ENCODE measurements at places on chromosomes 3 and 15. TPM values are rescaled to one million over a fixed set of nuclear protein-coding genes. Genes with fewer than 3 reads are reported as not detected.

DNA sequence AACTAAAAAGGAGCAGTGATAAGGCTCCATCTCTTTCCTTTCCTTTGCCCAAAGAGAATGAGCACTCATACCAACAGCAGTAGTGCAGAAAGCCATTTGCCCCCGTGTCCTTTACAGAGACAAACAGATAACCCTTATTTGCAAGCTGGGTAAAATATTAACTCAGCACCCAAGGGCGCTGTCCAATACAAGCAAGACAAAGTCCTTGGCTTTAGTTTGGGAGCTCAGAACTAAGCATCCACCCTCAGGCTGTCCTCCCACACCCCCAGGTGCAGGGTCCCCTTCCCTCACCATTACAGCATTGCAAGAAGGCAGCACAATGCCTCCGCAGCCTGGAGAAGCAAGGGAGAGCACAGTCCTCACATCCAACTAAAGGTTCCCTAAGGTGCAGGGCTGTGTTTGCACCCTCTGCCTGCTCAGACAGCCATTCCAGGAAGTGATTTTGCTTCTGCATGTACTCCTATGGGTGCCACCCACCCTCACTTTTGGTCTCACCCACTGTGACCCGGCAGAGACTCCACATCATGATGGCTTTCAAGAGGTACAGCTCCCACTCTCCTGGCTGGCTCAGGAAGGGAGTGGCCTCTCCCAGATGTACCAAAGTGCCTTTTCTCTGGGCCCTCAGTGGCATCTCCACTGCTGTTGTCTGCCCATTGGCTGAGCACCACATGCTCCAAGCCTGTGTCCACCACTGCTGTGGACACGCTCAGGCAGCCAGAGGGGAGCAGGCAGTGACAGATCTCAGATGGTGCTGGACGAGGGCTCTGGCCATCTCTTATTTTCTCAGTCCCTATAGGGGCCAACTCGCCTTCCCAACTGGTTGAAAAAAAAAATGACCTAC, 34.1 kb upstream of the HES1 start:
- no peak for DNase-seq

GRCh38 chr3:109109574-109109973, 8.4 kb downstream of the MORC1 start:
- DNase-seq: no peak

ZNF770 gene
- 24.1 TPM for total RNA-seq

- DNase-seq: no peak
Measured at GRCh38 chr15:78363381-78363734, 23.2 kb downstream of the CRABP1 start.

DCLK3 gene
- total RNA-seq: not detected

DNA sequence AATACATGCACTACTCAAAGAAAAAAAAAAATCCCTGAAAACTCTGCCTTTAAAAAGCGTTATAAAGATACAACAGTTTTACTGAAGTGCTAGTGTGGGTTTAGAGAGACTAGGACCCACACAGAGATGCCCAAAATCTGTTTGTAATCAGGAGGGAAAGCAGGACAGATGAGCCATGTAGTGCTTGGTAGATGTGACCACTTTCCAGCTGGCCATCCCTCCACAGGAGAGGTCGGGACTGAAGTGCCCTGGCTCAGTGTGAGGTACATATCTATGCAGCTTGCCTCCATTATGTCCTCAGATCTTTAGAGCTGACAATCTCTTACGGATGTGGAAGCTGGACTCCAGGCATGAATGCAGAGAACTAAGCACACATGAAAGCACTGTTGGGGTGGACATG, 57.5 kb upstream of the NANOGP8 start:
- DNase-seq: no peak

GLDN gene
- 3.7 TPM for total RNA-seq

DNA sequence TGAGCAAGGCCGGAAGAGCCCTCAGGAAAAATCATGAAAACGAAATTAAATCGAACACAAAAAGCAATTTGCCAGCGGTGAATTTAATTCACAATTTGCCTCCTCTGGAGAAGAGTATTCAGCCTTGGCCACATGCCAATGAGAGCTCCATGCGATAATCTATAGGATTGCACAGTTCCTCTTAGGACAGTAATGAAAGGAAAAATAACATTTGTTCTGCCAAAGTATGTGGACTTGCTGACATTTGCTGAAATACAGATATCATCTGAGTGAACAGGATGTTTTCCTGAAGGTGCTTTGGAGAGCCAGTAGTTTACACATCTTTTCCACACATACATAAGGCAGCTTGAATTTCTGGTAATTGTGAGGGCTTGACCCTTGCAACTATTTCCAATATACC, 188.6 kb upstream of the PDZRN3 start:
- no peak for DNase-seq

DNA sequence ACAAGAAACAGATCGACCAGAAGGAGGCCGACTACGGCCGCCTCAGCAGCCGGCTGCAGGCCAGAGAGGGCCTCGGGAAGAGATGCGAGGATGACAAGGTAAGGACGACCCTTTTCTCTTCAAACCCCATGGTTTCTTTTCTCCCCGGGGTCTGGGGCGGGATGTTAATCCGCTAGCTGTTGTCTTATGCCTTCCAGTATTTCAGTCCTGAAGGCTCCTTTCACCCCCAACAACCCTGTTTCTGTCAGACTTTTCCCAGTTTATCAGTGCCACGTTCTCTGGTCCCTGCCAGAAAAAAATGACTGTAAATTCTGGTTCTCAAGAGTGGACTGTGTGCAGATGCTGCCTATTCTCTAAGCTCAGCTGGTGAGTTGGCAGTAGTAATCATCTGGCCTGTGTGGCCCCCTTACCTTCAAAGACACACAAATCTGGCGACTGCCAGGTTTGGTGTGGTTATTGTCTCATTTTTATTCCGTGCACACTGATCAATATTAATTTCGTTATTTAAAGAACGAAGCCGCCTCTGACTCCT, 806 bp downstream of the GOLM2 start:
- no peak for DNase-seq

- no peak for DNase-seq
Measured at GRCh38 chr3:128376516-128376915, 90.2 kb downstream of the DNAJB8 start.

- no peak for DNase-seq
Measured at GRCh38 chr3:9970020-9970652, 16.5 kb downstream of the EMC3 start.

GRCh38 chr3:104198131-104198530, 1168.6 kb upstream of the ALCAM start:
- no peak for DNase-seq

KCNH8 gene
- 3.1 TPM for total RNA-seq

GABRB3 gene
- 1.9 TPM for total RNA-seq

GRCh38 chr3:94249491-94250079, 186.7 kb downstream of the NSUN3 start:
- DNase-seq: peak; percentile 77

DNA sequence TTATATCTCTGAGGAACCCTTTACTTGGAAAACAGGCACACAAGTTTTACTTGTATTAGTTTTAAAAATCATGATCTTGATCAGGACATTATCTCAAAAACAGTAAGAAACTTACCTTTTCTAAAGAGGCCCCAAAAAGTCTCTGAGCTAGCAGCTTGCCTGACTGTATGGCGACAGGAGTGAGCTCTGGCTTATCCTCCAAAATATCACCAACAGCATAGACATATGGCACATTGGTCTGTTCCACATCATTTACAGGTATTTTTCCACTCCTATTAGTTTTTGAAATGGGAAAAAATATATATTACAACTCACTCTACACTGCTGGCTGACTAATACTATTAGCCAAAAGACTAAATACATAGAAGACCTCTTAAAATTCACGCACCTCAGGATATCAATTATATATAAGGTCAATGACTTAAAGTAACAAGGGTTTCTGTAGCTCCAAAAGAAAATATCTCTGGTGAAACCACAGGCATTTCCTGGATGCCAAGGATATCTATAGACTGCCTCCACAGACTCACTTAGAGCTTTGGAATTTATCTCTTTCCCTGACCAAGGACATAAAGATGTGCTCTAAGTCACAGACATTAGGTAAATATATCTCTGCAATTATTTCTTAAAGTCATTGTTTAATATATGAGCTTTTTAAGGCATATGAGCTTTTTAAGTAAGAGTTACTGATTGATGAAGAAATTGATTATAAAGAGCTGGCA, 33.1 kb downstream of the TXNRD3 start:
- no peak for DNase-seq

DNA sequence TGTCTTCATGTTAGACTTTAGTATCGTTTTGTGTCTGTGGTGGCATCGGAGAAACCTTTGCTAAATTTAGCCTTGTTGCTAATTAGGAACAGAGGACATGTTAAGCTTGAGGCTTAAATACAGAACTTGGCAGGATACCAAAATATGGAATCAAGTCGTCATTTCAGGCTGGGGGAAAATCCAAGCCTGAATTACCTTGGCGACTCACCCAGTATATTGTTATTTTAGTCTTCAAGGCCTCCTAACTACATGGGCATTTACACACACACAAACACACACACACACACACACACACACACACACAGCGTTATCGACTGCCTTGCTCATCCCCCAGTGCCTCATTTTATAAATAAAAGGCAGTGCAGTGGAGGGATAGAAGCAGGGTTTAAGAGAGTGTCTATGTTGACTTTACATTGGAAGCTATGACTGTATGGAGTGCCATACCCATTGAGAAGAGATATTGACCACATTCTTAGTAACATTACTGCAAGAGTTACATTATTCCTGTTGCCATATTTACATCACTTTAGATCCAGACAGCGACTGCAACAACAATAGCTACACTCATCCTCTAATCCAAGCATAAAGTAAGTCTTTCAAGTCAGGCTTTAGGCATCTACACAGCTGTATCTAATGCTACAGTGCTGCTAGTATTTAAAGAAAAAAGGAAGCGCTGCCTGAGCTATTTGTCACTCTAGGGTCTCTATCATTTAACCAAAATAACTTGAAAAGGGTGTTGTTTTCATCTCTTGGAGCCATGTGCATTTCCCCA, 210.8 kb upstream of the SEMA6D start:
- no peak for DNase-seq

ACAP2 gene
- 98.5 TPM for total RNA-seq

DNA sequence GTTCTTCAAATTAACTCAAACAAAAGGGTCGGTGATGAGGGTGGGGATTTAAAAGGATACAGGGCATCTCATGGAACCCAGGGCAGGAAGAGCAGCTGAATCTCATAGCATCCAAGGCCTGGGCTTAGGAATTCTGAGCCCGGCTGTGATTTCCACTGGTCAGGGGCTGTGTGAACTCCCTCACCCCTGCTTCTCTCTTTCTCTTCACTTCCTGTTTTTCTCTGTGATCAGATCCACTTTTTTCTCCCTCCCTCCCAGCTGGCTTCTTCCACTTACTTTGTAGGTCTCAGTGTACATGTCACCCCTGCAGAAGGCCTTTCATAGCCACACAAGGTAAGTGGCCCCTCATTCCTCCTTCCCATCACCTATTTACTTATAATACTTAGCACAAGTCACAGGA, 68.2 kb upstream of the CORO2B start:
- DNase-seq: no peak

- peak; percentile 96 for DNase-seq
Measured at GRCh38 chr3:39383045-39383880, at the start of gene SLC25A38. TSS of gene SLC25A38 (plus strand) at chr3:39383370. CDS start at chr3:39383725, 355 bp downstream.

DNA sequence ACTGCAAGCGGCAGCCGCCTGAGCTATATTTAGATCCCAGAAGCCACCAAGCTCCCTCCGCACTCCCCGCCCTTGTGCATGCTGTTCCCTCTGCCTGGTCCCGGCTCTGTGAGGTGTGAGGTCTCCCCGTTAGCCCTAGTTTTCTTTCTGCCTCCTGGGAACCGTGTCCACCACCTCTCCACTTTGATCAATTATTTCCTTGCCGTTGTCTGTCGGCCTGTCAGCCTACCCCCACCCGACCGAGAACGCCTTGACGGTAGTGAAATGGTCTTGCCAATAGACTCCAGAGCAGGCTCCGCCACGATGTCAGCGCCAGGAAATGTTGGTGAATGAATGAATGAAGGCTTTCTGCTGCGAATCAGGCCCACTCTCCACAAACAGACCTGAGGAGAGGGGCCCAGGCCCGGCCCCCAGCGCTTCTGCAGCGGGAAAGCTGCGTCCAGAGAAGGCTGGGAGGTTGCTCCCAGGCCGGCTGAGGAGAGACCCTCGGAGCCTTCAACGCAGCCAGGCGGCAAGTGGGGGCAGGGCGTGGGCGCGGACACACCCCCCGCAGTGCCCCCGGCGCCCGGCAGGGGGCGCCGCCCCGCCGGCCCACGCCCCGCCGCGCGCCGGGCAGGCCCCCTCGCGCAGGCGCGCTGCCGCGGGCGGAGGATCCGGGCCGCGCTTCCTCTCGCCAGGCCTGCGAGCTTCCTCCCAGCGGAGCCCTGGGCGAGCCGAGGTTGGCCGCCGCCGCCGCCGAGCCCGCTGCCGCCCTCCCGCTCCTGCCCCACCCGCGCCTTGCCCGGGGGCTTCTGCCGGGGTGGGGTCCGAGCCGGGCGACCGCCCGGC, at the start of gene CSK:
Gene CSK (plus strand): TSS at position 650 of the 828 bp plus-strand sequence. CDS start 16,218 bp downstream, outside the sequence.
- peak; percentile 96 for DNase-seq

OR5K2 gene
- not detected for total RNA-seq

DNA sequence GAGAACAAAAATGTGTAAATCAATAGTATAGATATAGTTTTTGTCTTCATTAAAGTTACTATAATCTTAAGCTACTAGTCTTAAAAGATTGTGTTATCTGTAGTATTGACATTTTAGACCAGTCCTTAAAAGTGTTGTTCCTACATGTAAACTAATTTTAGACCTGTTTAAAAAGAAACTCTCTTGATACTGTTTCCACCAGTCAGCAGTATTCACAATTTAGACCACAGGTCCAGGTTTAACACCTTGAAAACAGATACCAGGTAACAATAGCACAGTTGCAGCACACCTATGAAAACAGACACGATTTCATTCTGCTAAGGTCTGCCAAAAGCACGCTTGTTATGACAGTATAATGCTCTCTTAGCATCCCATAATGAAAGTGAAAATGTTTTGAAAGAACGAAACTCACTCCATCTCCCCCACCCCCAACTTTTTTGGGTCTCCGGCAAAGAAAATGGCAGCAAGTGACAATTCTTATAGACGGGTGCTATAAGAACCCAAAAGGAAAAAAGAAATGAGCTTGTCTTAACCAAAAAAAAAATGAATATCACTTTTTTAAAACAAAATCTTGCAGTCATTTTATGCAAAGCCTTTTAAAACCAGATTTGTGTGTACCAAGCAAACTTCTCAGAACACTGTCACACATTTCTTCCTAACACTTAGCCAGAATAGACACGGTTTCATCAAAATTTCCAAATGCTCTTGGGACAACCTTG, 1.6 kb downstream of the EIF4E3 start:
- no peak for DNase-seq

Data from spleen (tissue), 13 donors.